RWPE1 (cell line): ENCODE measurements at places on chromosomes 1 and 21.
A peak's percentile ranks its signal among the peaks of the same experiment; 100 is the strongest.

DNA sequence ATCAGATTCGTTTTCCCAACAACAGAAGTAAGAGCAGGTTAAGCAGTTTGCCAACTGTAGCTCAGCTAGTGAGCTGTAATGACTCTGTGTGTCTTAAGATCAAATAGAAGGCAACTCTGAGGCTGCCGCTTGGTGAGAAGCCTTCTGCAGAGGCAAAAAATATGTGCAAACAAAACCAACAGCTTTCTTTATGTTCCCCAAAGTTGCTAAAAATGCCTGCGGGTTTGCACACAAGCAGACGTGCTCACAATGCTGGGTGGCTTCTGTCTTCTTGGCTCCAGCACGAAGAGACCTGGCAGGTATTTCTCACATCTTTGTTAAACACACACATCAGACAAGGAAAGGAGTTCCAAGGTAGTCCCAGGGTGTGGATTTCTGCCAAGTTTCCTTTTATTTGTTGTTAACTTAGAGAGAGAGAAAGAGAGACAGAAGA lies 158.9 kb upstream of the JUN start:
- no peak for DNase-seq

DNA sequence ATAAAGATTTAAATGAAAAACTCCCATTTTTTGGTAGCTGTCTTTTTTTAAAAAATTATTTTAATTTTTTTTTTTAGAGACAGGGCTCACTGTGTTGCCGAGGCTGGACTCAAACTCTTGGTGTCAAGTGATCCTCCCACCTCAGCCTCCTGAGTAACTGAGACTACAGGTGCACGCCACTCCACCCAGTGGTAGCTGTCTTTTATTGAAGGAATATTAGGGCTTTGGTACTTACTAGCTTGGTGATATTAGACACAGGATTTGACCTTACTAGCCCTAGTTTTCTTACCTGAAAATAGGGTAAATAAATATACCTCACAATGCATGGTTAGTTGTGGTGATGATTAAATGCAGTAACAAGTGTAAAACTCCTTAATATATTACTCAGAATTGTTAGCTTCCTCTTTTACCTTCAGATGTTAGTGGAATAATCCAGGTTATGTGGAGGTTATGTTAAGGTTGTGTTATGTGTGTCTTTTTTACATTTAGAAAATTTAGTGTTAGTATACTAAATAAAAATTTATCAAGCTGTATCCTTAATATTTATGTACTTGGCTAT lies 66.8 kb downstream of the PHACTR4 start:
- no peak for DNase-seq

- DNase-seq = peak; percentile 71
These were observed at the start of gene ADORA1 for GRCh38 chr1:203127666-203128430. TSS of gene ADORA1 (plus strand) at chr1:203127726. CDS start at chr1:203128842, 1,116 bp downstream.

GRCh38 chr1:98399218-98399617 lies 262.3 kb upstream of the SNX7 start:
- DNase-seq = no peak

GRCh38 chr1:24321697-24322469 lies 2.7 kb downstream of the GRHL3 start:
- DNase-seq = peak; percentile 83
